Osteoblast (primary cell): ENCODE measurements at places on chromosomes 6 and 20. TPM values are rescaled to one million over a fixed set of nuclear protein-coding genes. Genes with fewer than 3 reads are reported as not detected.

DNA sequence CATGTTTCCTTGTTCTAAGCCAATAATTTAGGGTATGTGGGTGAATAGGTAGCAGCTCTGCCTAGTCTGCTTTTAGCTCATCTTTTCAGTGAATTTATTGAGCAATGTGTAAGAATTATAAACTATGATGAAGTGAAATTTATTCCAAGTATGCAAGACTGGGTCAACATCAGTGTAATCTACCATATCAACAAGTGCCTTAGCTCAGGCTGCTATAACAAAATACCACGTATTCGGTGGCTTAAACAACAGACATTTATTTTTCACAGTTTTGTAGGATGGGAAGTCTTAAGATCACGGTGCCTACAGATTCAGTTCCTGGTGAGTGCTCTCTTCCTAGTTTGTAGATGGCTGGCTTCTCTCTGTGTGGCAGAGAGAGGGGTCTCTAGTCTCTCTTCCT is 54.0 kb downstream of the LYRM2 start:
- peak; percentile 85 for DNase-seq

DNA sequence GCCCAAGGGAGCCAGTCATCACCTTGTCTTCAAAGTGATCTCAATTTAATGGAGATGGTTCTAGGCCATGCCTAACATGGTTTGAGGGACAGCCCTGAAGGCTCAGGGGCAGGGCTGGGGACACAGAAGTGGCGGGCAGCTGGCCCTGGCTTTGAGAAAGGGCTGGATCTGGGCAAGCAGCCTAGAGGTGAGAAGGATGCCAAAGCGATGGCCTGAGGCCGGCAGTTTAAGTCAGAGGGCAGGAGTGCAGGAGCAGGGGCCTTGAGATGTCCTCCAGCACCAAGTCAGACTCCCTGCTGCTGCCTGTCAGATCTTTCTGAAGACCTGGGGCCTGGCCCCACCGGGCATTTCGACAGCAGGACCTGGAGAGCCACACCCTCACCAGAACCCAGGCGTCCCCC is 28.4 kb upstream of the APMAP start:
- DNase-seq: no peak

The GNAS-AS1 gene
- total RNA-seq: 0.72 and 1.5 TPM in 2 replicates

The GHRH gene
- not detected in 2 replicates for total RNA-seq

GRCh38 chr6:12538881-12539357 is 177.6 kb upstream of the PHACTR1 start:
- DNase-seq: no peak
